ENCODE measurements at places on chromosomes 13 and 19.

GRCh38 chr19:40223135-40223822 lies 3.2 kb downstream of the CCNP start:
- peaks cover 17% of the 10 kb centered on the region for H3K4me1 ChIP-seq
- peaks cover 3% of the 10 kb centered on the region for H3K36me3 ChIP-seq
- peak; percentile 38 for DNase-seq

GRCh38 chr13:76019421-76020044 lies 383.4 kb downstream of the LMO7 start:
- no peaks in the 10 kb centered on the region for H3K4me1 ChIP-seq
- no peak overlapping the region for H3K4me3 ChIP-seq
- H3K36me3 ChIP-seq, result no peaks in the 10 kb centered on the region

- no peaks in the 10 kb centered on the region for H3K36me3 ChIP-seq
- H3K27me3 ChIP-seq, result peaks cover 4% of the 10 kb centered on the region
- no peak overlapping the region for H3K4me3 ChIP-seq
- DNase-seq, result no peak
Observed at GRCh38 chr19:524062-524674, 7.4 kb upstream of the CDC34 start.

- no peak overlapping the region for H3K27ac ChIP-seq
- H3K36me3 ChIP-seq, result no peaks in the 10 kb centered on the region
- peaks cover 34% of the 10 kb centered on the region for H3K27me3 ChIP-seq
Observed at GRCh38 chr19:1725100-1726064, 27.9 kb upstream of the ONECUT3 start.

DNA sequence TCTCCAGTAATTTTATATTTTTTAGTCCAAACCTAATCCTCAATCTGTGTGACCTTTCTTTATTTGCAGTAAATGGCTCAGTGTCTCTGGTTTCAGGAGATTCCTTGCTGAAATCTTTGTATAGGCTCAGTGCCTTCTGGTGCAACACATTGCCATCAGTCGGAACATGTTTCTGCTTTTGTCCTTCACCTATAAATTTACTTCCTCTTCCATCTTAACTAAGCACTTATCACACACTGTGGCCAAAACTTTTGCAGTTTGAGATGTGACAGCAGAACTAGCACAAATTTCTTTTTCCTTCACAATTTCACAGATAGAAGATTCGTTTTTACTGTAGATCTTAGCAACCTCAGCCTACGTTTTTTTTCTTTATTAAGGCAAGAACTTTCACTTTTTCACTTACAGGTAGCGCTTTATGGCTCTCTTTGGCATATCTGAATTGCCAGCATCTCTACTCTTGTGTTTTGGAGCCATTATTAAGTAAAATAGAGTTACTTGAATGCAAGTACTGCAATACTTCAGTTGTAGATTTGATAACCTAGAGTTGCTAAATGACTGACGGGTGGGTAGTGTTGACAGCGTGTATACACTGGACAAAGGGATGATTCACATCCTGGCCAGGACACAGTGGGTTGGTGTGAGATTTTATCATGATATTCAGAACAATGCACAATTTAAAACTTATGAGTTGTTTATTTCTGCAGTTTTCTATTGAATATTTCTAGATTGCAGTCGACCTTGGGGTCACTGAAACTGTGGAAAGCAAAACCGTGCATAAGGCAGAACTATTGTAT lies 44.3 kb downstream of the NDFIP2 start:
- DNase-seq, result no peak
- no peaks in the 10 kb centered on the region for H3K27me3 ChIP-seq
- H3K4me1 ChIP-seq, result peaks cover 16% of the 10 kb centered on the region
- H3K27ac ChIP-seq, result no peak overlapping the region

- no peaks in the 10 kb centered on the region for H3K36me3 ChIP-seq
- H3K27me3 ChIP-seq, result no peaks in the 10 kb centered on the region
- no peak overlapping the region for H3K4me3 ChIP-seq
- DNase-seq, result no peak
- H3K4me1 ChIP-seq, result no peaks in the 10 kb centered on the region
Observed at GRCh38 chr13:77415253-77416071, 88.6 kb upstream of the MYCBP2 start.

GRCh38 chr13:37686501-37686900 lies 87.9 kb upstream of the POSTN start:
- no peak for DNase-seq
- H3K27ac ChIP-seq, result no peak overlapping the region
- no peaks in the 10 kb centered on the region for H3K4me1 ChIP-seq
- H3K27me3 ChIP-seq, result no peaks in the 10 kb centered on the region
- no peak overlapping the region for H3K4me3 ChIP-seq
- H3K36me3 ChIP-seq, result no peaks in the 10 kb centered on the region

- H3K36me3 ChIP-seq, result no peaks in the 10 kb centered on the region
- H3K27me3 ChIP-seq, result peaks cover 20% of the 10 kb centered on the region
- no peak overlapping the region for H3K4me3 ChIP-seq
- peaks cover 9% of the 10 kb centered on the region for H3K4me1 ChIP-seq
- DNase-seq, result no peak
Observed at GRCh38 chr19:17616961-17617806, 61.7 kb downstream of the COLGALT1 start.

GRCh38 chr19:55247621-55248099 lies 11.2 kb downstream of the PPP6R1 start:
- no peak overlapping the region for H3K4me3 ChIP-seq
- H3K27me3 ChIP-seq, result no peaks in the 10 kb centered on the region
- H3K4me1 ChIP-seq, result peaks cover 34% of the 10 kb centered on the region
- H3K36me3 ChIP-seq, result peaks cover 48% of the 10 kb centered on the region
- DNase-seq, result no peak

DNA sequence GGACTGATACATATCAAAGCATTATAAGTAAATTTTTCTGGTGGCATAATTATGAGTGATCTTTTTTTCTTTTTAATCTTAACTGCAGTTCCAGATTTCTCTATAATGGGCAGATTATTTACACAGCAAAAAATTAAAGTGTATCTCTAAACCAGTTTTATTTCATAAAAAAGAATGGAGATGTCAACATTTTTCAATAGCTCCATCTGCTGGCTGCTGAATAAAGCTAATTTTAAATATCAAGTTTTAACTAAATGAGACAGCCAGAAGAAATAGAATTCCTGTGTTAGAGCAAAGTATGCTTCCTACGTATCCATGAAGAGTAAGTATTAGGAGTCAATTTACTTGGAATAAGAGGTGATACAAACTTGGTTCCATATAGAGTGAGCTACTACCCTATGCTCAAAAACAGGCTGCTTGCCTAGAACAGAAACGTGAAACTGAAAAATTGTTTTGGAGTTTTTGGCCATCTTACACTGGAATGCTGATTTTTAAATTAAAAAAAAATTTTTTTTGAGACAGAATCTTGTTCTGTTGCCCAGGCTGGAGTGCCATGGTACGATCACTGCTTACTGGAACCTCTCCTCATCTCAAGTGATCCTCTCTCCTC lies 5.0 kb upstream of the PDS5B start:
- DNase-seq, result no peak
- H3K4me1 ChIP-seq, result peaks cover 11% of the 10 kb centered on the region
- peaks cover 3% of the 10 kb centered on the region for H3K27me3 ChIP-seq

DNA sequence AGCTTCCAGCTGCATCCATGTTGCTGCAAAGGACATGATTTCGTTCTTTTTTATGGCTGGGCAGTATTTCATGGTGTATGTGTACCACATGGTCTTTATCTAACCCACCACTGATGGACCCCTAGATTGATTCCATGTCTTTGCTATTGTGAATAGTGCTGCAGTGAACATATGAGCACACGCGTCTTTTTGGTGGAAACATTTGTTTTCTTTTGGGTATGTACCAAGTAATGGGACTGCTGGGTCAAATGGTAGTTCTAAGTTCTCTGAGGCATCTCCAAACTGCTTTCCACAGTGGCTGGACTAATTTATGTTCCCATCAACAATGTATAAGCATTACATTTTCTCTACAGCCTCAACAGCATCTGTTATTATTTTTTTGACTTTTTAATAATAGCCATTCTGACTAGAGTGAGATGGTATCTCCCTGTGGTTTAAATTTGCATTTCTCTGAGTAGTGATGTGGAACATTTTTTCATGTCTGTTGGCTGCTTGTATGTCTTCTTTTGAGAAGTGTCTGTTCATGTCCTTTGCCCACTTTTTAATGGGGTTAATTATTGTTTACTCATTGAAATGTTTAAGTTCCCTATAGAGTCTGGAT lies 6.8 kb upstream of the UBE2L5 start:
- H3K27me3 ChIP-seq, result peaks cover 2% of the 10 kb centered on the region
- no peak for DNase-seq
- H3K27ac ChIP-seq, result no peak overlapping the region
- no peaks in the 10 kb centered on the region for H3K36me3 ChIP-seq
- no peak overlapping the region for H3K4me3 ChIP-seq

GRCh38 chr13:76820759-76821158 lies 65.4 kb downstream of the KCTD12 start:
- no peak overlapping the region for H3K27ac ChIP-seq
- H3K27me3 ChIP-seq, result peaks cover 17% of the 10 kb centered on the region
- DNase-seq, result no peak
- no peaks in the 10 kb centered on the region for H3K4me1 ChIP-seq
- H3K4me3 ChIP-seq, result no peak overlapping the region

- DNase-seq, result no peak
- H3K27ac ChIP-seq, result peak overlapping the region; percentile 90
- H3K36me3 ChIP-seq, result peaks cover 8% of the 10 kb centered on the region
- no peaks in the 10 kb centered on the region for H3K27me3 ChIP-seq
Observed at GRCh38 chr13:27172495-27172842, 858 bp upstream of the USP12 start.

DNA sequence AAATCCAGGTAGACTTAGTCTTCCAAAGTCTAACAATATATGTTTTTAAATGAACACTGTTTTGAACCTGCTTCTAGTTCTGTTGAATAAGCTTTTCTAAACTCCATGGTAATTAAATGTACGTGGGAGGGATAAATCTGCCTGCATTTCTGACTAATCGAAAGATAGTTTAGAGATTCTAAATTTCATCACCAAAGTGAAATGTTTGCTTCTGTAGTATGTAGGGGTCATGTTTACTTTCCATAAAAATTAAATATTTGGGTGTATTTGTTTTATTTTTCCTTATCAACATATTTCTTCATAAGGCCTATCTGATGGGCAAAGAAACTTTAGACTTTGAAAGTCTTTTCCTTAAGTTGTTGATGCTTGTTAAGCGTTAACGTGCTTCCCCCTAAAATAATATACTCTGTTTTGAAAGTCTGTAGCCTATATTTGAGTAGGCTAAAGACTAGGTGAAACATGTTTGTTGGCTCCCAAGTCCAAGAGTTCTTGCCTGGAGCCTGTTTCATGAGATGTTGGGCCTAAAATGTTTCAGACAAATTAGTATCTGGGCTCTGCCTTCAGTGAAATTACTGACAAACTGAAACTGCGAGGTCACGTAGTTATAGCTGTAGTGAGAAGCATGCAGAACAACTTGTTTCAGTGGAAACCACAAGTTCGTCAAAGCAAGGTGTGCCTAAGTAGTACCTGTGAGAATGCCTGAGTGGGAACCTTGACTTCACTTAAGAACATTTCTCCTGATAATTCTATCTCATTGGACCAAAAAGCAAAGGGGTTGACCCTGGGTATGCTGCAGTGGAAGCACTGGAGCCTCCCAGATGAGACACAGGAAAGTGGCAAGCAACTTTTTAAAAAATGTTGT lies 126.2 kb downstream of the LMO7 start:
- peaks cover 36% of the 10 kb centered on the region for H3K4me1 ChIP-seq
- H3K36me3 ChIP-seq, result no peaks in the 10 kb centered on the region
- DNase-seq, result peak; percentile 27
- H3K27ac ChIP-seq, result peak overlapping the region; percentile 69
- H3K27me3 ChIP-seq, result no peaks in the 10 kb centered on the region

GRCh38 chr19:43624933-43625332 lies 5.5 kb upstream of the ZNF428 start:
- H3K36me3 ChIP-seq, result no peaks in the 10 kb centered on the region
- no peak overlapping the region for H3K27ac ChIP-seq
- peaks cover 14% of the 10 kb centered on the region for H3K27me3 ChIP-seq
- peak; percentile 89 for DNase-seq
- no peak overlapping the region for H3K4me3 ChIP-seq

- H3K27ac ChIP-seq, result no peak within 1 kb of the TSS
- H3K36me3 ChIP-seq, result peaks cover 3% of the 10 kb centered on the region
- peak within 1 kb of the TSS; percentile 39 for H3K4me3 ChIP-seq
- DNase-seq, result no peak
- peaks cover 20% of the 10 kb centered on the region for H3K4me1 ChIP-seq
Observed at GRCh38 chr13:94712287-94712811, at the start of gene SOX21. TSS of gene SOX21 (minus strand) at chr13:94712545. CDS start at chr13:94712049, 496 bp downstream.

DNA sequence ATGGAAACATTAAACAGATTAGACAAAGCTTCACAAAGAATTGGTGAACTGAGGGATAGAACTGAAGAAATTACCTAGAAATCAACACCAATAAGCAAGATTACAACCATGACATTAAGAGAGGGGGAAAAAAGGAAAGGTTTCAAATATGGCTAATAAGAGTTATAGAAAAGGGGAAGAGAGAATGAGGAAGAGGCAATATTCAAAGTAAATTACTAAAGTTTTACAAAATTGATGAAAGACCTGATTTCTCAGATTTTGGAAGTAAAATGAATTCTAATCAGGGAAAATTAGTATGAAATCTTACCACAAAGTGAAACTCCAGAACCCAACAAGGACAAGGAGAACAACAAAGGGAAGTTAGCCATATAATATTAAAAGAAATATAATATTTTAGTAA lies 187.4 kb downstream of the NBEA start:
- H3K27ac ChIP-seq, result no peak overlapping the region
- H3K4me1 ChIP-seq, result no peaks in the 10 kb centered on the region
- no peak overlapping the region for H3K4me3 ChIP-seq
- no peaks in the 10 kb centered on the region for H3K36me3 ChIP-seq
- no peak for DNase-seq

DNA sequence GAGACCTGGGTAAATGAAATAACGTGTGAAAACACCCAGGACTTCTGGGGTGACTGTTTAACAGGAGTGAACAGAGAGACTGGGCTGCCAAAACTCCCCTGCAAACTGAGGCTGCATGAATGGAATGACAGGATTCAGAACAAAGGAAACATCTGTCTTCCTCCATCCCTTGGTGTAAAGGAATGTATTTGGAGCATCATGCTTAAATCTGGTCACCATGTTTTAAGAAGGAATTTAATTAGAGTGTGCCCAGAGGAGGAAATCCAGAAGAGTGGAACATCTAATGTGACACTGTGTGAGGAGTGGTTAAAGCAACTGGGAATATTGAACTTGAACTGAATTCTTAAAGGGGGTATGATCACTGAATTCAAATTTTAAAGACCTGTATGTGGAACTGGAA lies 437.2 kb downstream of the LIG4 start:
- H3K4me3 ChIP-seq, result no peak overlapping the region
- no peaks in the 10 kb centered on the region for H3K36me3 ChIP-seq
- no peak overlapping the region for H3K27ac ChIP-seq
- no peaks in the 10 kb centered on the region for H3K4me1 ChIP-seq

DNA sequence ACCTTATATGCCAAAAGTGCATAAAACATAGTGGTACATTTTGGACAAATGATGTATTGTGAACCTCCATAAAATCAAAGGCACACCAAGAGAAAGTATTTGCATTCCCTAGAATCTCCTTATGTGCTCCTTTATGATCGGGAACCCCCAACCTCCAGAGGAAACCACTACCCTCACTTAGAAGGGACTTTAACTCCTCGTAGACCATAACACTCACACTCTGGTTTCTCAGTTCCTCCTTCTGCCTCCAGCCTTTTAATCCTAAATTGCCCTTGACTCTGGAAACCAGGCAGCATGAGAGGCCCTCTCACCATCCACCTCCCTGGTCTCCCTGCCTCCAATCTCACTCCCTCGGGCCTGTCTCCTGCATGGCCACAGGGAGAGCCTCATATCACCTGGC lies 9.8 kb upstream of the KCNN4 start:
- H3K36me3 ChIP-seq, result no peaks in the 10 kb centered on the region
- H3K27me3 ChIP-seq, result peaks cover 5% of the 10 kb centered on the region
- DNase-seq, result no peak
- H3K27ac ChIP-seq, result no peak overlapping the region

- peak; percentile 64 for DNase-seq
- H3K27me3 ChIP-seq, result no peaks in the 10 kb centered on the region
- H3K27ac ChIP-seq, result no peak overlapping the region
- H3K4me3 ChIP-seq, result peak overlapping the region; percentile 60
- H3K36me3 ChIP-seq, result no peaks in the 10 kb centered on the region
Observed at GRCh38 chr13:48731957-48732569, 78.3 kb downstream of the CYSLTR2 start.

Data from activated CD4-positive, alpha-beta memory T cell treated with anti-CD3 and anti-CD28 coated beads, Interleukin-2, amount 10 ng/mL, durations not matched to agents 7 days and 5 days (primary cell).